ENCODE measurements at places on chromosomes 2 and 18.

GRCh38 chr2:38602136-38602731 lies 494 bp downstream of the HNRNPLL start:
- peak; percentile 67 for DNase-seq

DNA sequence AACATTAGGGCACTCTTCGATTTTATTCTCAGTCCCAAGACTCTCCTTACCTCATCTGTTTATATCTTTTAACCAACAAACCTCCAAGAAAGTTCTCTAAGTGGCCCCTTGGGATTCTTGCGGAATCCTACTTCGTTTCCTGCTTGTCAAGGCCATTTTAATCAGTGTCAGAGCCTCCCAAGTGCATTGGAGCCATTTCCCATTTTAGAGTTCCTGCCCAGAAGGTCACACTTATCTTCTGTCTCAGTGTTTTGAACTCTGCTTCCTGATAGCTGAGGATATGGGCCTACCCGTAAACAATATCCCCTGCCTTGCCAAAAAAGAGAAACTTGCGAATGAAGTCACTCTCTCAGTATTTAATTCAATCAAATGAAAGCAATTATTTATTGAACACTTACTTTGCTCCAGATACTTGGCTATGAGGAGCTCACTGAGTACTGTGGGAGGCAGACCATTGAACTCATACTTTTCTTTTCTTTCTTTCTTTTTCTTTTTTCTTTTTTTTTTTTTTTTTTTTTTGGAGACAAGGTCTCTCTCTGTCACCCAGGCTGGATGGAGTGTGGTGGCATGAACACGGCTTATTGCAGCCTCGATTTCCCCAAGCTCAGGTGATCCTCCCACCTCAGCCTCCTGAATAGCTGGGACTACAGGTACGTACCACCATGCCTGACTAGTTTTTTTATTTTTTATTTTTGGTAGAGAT lies 5.7 kb upstream of the NOSTRIN start:
- DNase-seq = no peak

DNA sequence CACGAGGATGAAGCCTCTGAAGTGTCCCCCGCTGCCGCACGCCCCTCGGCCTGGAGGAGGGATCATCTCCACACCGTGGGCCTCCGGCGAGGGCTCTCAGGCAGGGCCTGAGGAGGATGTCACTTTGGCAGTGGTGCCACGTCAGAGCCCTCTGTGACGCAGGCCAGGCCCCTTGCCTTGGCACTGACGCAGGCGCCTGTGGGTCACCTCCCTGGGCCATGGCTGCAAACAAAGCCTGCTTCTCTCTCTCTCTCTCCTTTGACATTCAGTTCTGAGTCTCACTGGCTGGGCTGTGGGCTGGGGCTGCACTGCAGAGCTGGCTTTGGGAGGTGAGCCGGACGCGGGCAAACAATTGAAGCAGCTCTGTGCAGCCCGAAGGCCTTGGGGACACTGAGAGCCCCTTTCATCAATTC lies 273.7 kb downstream of the TWIST2 start:
- peak; percentile 86 for DNase-seq

- DNase-seq = no peak
These were observed 127.7 kb downstream of the DYSF start for GRCh38 chr2:71581026-71581425.

- no peak for DNase-seq
These were observed 95.2 kb downstream of the TTC32 start for GRCh38 chr2:19806591-19806990.

DNA sequence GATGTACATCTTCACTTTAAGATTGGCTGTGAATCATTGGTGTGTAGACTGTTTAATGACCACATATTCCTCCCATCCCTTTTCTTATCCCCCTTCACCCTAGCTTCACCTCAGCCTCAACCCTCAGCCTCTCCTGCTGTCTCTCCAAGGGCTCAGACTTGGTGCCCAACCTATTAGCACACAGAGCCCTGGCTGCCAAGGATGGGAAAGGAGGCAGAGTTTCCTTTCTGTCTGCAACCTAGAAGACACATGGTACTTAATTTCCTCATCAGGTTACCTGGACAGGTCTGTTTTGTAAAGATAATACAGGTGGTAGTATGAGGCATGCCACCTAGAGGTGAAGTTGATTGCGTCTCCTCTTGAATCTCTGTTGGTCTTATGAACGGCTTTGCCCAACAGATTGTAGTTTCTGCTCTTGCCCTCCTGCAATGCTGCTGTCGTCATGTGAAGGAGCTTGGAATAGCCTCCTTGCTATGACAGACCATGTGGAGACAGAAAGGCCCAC lies 44.5 kb upstream of the RMND5A start:
- no peak for DNase-seq

DNA sequence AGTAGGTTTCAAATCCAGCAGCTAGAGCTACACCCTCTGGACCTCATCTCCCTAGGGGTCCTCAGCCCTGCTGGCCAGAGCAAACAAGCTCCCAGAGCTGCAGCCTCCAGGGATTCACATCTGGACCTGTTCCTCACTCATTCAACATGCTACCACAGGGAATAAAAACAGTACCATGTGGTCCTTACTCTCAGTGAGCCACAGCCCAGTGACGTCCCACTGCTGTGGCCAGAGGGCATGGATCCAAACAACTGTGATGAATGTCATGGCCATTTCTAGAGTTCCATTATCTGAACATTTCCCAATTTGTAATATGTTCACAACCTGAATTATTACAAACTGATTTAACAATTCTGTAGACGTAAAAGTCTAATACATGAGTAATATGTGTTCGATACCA lies 177.9 kb downstream of the TRABD2A start:
- DNase-seq = no peak

- no peak for DNase-seq
These were observed 39.9 kb upstream of the SP3 start for GRCh38 chr2:174004905-174005605.

Data from anterior cingulate cortex (tissue), 58 donors.